HuH-7.5 (cell line): ENCODE measurements at places on chromosomes 16 and 17.

GRCh38 chr16:50573947-50574744 lies 25.9 kb downstream of the NKD1 start:
- no peak for DNase-seq

- DNase-seq: no peak
Measured at GRCh38 chr16:13289515-13289914, 388.1 kb downstream of the SHISA9 start.

DNA sequence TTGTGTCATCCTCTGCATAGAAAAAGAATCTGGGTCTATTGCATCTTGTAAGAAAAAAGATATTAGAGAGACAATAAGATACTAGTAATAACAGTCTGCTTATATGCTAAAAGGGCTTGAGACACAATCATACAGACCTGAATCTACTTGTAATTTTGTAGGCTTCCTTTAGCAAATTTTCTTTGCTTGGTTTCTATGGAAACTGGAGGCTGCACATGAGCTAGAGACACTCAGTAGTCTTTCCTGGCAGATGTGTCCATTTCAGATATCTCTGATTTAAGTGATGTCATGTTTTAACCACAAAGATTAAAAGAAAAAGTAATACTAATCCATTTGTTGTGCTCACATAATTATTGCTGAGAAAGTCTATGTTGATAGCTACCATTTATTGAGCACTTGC lies 123.9 kb upstream of the GNAO1 start:
- no peak for DNase-seq

DNA sequence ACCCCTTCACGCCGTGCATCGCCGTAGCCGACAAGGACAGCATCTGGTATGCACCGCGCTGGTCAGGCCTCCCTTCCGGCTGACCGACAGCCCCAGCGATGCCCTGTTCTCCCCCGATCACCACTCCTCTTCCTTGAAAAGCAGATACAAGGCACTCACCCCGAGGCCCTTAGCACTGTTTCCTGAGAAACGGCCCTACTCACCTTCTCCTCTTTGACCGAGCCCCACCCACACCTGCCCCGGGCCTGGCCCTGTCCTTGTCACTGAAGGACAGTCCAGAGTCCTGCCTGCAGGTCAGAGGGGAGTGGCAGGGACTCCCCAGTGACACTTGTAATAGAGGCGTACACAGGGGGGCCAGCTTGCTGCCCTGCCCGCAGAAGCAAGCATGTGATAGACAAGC lies 45.9 kb upstream of the CHMP6 start:
- DNase-seq: no peak

DNA sequence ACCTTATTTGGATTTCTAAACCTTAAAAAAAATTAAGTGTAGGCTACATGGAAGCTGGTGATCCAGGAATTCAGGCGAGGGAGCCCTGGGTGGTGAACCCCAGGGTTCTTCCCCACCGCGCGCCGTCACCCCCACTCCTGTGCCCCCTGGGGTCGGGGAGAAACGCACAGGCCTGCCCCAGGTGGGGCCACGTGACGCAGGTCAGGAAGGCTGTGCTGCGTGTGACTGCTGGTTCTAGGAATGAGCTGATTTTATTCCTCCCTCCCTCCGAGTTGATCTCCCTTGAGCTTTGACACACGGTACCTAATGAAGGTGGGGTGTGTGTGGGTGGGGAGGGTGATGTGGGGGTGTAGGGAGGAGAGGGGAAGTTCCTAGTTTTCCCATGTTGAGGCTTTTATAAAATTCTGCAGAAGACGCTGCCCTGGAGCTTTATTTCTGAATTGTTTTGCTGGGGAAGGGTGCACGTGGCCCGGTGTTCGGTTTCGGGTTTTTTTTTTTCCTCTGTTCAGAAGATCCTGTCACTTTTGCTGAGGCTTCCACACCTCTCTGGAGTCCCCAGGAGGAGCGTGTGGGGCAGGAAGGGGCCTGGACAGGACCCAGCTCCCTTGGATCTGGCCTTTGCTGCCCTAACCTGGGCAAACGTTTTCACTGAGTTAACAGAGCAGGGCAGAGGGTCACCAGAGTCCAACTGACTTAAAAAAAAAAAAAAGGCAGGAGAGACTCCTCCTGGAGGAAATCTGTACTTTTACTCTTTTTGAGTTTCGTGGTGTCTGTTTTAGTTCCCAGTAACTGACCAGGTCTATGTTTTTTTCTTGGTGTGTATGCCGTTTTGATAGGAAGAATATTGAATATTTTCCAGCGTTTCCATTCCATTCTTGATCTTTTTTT lies 55.8 kb upstream of the GSE1 start:
- peak; percentile 93 for DNase-seq
